ENCODE measurements at places on chromosomes 4 and X. TPM values are rescaled to one million over a fixed set of nuclear protein-coding genes. Genes with fewer than 3 reads are reported as not detected.

The GLOD5 gene
- total RNA-seq, result not detected

DNA sequence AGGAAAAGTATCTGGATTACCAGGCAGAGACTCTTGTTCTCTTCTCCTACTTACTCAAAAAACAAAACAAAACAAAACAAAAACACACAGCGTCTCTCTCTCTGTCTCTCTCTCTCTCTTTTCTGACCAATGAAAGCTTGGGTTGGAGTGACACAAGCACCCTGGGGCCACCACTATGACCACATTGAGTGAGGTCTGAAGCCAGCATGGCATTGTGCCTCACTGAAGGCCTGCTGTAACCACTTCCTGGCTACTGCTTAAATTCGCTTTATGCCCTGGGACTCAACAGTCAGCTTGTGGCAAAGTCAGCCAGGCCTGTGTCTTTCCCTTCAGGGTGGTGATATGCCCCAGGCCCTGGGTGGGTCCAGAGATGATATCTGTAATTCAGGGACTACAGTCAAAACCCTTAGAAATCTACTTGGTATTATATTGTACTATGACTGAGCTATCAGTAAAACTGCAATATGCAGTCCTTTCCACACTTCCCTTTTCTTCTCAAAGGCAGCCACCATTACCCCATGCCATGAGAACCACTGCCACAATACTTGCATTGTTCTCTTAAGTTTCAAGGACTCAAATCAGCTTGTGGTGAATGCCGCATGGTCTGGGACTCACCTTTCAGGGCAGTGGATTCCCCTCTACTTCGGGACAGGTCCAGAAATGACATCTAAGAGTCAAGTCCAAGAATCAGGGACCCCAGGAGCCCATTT is 606.8 kb upstream of the KLHL4 start:
- DNase-seq, result no peak

GRCh38 chr4:152045449-152045806 is 284.6 kb upstream of the GATB start:
- no peak for DNase-seq

- no peak for DNase-seq
Measured at GRCh38 chr4:153945704-153946103, 156.8 kb upstream of the SFRP2 start.

DNA sequence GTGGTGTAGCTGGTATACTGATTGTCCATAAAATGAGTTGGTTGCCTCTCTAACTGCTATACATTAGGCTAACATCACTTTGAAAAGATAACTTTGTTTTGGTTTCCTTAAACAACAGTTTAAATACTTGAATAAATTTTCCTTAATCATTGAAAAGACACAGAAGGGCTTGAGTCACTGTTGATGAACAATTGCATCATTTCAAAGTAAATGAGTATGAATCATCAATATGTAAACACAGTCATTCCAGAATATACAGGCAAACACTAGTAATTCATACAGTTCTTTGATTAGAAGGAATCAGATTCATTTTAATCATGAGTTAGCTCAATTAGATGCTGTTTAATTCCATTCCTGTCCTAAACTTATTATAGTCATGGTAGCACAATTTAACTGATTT is 160.6 kb downstream of the AFF2 start:
- no peak for DNase-seq

GRCh38 chr4:115790812-115791211 is 677.4 kb upstream of the NDST4 start:
- DNase-seq, result no peak

DNA sequence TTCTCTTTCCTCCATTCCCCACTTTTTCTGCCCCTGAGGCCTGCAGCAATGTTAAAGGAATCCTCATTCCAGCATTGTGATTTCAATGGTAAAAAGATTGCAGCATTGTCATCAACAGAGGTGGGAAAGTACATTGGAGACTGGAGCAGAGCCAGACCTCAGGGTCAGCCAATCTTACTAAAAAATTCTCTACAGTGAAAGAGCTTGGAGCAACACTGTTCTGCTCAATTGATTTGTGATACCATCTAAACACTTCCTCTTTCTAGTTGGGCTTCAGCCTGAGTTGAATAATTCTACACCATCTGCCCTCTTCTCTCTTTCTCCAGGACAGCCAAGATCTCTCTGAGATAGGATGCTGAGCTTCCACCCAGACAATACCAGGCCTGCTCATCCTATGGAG is 176.5 kb downstream of the AR start:
- no peak for DNase-seq

DNA sequence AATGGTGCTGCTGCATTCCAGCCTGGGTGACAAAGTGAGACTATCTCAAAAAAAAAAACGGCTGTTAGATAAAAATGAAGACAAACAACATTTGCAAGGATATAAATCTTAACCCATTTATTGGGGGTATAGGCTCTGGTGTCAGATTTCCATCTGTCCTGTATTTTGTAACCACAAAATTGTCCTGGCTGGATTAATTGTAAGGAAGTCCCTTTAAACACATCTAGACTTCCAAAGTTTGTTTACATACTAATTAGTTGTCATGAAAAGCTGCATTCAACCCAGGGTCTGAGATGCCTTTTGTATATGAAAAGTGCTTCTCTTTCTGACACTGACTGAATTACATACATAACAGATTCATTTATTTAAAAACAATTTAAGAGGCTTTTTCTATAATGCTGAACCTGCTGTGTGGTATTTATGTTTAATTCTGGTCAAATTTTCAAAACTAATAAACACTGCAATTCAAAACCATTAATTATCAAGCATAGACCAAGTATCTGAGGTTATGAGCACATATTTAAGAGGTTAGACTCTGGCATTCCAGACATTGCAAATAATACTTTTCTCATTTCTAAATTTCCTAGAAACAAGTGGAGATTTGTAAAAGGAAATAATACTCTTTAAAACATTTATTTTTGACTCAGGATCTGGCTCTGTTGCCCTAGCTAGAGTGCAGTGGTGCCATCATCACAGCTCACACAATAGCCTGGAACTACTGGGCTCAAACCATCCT is 17.5 kb upstream of the UGDH start:
- no peak for DNase-seq

Measured in right cardiac atrium (tissue), 5 donors.